ENCODE measurements at places on chromosomes 12 and 14.

- DNase-seq, result peak; percentile 3
Observed at GRCh38 chr12:5073853-5074252, 30.2 kb downstream of the KCNA5 start.

GRCh38 chr14:73640796-73641365 lies 3.9 kb upstream of the DNAL1 start:
- no peak for DNase-seq

GRCh38 chr14:74425525-74426201 lies 347 bp downstream of the SYNDIG1L start:
- DNase-seq, result peak; percentile 26

DNA sequence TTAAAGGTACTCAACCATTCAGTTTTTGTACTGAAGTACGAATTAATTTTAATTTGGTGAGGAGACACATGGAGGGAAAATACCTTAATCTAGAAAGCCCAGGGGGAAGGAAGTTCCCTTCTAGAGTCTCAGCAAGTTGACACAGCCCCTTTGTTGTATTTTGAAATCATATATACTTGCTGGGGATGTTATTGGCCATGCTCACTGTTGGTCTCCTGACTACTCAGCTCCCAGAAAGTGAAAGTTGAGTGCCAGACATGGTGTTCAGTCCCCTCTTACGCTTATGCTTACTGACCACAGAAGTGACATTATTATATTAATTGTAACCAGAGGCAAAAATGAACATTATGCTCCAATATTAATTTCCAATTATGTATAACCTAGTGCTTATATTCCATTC lies 28.1 kb downstream of the ARF6 start:
- DNase-seq, result no peak

DNA sequence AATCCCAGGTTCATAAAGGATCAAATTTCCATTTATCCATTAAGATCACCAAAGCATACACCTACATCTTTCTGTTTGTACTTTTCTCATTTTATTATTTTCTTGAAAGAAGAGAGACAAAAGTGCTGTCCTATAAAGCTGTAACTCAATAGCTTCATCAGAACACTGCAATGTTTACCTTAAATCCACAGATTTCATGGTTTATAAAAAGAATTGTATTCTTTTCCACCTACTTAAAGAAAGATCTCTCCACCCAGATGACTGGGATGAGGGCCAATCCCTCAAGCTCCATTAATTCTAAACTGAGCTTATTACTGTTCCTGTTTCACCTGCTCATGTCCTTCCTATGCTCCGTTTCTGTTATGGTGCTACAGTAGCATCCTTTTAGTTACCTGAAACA lies 470.6 kb downstream of the BCAT1 start:
- no peak for DNase-seq

DNA sequence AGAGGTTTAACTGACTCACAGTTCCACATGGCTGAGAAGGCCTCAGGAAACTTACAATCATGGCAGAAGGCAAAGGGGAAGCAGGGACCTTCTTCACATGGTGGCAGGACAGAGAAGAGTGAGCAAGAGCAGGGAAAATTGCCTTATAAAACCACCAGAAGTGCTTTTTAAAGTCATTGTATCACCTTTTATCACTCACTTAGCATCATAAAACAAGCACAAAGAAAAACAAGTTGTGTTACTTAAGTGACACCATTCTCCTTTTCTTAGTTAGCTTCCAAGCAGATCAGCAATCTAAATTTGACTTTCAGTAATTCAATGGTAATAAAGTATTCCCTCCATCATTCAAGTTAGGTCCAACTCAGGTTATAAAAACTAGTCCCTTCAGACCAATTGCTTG lies 28.5 kb downstream of the OSBPL8 start:
- no peak for DNase-seq

DNA sequence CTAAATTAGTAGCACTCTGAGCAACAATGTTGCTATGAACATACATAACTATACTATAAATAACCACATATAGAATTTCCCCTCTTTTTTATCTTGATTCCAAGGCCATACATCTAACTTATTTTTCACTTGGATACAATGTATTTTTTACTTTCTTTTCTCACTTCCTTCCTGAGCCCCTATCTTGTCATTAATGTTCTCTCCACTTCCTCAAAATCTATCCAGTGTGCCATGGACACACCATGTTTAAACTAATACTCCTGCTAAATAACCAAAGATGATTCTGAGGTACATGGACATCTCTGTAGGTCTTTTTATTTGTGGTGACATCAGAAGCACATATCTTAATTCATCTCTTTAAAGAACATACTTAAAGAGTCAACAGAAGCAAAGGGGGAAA lies 251.2 kb downstream of the C12orf42 start:
- no peak for DNase-seq

All from hematopoietic multipotent progenitor cell treated with erythropoietin and hydrocortisone succinate and interleukin-3 and kit ligand, for 15 days (in vitro differentiated cells).